Right renal pelvis (tissue), 4 donors: ENCODE measurements at places on chromosomes 12 and 14.
A peak's percentile ranks its signal among the peaks of the same experiment; 100 is the strongest.

GRCh38 chr12:63152321-63152700 is 1.3 kb upstream of the AVPR1A start:
- no peak for DNase-seq

DNA sequence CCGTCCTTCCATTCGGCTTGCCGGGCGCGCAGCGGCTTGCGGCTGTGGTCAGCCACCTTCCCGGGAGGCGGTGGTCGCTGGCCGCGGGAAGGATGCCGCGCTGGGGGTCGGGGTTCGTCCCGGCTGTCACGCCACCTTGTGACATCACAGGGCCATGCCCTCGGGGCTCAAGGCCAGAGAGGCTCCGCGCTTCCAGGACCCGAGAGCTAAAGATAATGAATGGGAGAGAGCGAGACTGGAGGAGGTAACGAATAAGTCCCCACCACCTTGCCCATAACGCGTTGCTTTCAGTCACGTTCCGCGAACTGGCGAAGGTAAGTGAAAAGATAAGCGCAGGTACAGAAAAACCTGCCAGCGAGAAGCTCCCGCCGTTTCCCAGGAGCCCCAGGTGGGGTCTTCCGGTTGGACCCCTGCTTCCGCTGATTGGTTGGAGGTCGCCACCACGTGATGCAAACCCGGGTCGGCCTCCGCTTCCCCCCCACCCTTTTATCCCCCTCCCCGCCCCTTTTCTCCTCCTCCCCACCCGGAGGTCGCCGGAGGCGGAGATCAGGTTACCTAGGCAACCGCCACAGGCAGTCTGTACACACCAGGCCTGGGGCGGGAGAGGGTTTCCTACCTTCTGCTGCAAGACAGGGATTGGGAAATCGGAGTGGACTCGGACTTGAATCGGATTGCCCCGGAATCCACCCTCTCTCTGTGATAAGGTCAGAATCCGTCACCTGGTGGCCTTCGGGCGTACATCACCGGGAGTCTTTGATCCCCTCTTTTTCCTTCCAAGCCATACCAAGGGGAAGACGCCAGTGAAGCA is at the start of gene LRRC9:
Gene LRRC9 (plus strand): TSS at position 575 of the 808 bp plus-strand sequence.
- DNase-seq, result peak; percentile 55

DNA sequence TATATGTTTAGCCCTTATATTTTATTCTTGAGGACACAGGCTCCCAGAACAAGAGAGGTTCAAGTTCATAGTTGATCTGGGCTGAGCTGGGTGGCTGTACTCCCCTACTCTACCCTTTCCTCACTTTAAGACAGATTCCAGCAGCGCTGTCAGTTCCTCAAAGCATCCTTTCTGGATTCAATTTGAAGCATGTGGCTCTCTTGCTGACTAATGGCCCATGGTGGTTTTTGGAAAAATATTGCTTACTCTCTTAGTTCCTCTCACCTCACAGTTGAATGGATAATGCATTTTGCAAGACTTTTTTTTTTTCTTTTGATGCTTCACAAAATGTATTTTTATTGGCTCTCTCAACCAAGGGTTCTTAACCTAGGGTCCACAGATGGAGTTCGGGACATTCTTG is 4.1 kb downstream of the PELI2 start:
- DNase-seq, result no peak

DNA sequence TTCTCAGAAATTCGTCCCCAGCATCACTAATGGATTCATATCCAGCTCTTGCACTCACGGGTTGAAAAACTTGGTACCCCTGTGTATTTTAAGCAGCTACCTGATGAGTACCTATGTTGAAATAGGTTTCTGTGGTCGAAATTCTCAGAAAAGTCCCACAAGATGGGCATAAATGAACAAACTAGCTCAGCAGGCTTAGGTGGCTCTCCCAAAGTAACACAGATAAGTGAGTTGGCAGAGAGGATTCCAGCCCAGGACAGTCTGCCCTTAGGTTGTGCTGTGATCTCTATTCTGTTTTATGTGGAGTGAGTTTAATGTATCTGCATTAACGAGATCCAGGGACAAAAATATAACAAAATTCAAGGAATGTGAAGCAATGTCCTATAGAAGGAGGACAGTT is 92.3 kb downstream of the RGS6 start:
- DNase-seq, result no peak

GRCh38 chr12:31705621-31706020 is 23.2 kb downstream of the AMN1 start:
- no peak for DNase-seq

DNA sequence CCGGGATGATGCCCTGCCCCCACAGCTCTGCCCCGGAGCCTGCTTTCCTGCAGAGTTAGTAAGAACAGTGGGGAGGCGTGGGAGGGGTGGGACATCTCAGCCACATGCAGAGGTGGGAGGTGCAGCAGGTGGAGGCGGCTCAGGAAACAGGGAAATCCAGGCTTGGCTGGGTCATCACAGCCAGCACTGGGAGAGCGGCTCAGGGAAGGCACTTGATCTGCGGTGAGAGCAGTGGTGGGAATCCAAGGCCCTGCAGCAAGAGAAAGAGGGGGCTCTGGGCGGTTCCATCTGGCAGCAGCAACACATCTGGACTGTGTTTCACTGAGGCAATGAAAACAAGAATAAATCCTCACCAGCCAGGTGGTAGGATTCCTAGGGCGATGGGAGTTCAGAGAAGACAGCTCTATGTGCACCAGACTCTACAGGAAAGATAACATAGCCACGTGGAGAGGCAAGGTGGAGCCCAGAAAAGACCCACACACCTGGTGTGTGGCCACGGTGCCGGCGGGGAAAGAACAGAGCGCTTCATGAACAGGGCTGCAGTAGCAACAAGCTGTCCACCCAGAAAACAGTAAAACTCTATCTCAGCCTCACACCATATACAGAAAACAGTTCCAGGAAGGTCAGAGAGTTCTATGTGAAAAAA is 57.6 kb downstream of the CCDC85C start:
- no peak for DNase-seq

DNA sequence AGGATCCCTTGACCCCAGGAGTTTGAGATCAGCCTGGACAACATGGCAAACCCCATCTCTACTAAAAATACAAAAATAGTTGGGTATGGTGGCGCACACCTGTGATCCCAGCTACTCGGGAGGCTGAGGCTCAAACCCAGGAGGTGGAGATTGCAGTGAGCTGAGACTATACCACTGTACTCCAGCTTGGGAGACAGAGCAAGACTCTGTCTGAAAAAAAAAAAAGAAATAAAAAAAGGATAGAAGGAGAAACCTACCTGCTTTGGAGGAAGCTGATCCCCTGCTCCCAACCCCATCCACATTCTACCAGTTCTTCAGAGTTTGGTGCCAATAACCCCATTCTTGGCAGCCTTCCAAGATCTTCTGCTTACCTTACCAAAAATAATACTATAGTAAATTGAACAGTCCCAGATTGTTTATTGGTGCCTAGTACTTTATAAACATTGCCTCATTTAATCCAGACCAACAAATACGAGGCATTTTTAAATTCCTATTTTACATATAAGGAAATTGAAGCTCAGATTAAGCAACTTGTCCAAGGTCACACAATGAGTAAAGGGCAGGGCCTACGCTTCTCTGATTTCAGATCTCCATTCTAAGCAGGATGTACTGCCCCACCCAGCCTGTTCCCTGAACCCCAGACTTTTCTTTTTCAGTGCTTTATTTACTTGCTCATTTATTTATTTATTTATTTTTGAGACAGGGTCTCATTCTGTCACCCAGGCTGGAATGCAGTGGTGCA is 33.2 kb upstream of the FAM222A start:
- DNase-seq, result no peak

DNA sequence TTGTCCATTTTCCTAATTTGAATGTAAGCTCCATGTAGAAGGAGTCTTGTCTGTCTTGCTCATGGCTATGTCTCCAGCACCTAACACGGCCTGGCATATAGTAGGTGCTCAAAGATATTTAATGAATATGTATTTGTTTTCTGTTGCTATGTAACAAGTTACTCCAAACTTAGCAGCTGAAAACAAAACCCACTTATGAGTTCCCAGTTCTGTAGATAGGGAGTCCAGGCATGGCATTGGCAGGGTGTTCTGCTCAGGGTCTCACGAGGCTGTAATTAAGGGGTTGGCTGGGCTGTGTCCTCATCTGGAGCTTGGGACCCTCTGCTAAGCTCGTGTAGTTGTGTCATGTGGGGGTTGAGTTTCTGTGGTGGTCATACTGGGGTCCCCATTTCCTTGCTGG is 106.0 kb downstream of the AACS start:
- DNase-seq, result no peak

GRCh38 chr12:125860672-125861288 is 795.5 kb downstream of the AACS start:
- no peak for DNase-seq

GRCh38 chr12:75452675-75453330 is 27.8 kb upstream of the GLIPR1 start:
- no peak for DNase-seq

- DNase-seq, result no peak
These were observed 20.6 kb upstream of the MYL2 start for GRCh38 chr12:110940933-110941332.

DNA sequence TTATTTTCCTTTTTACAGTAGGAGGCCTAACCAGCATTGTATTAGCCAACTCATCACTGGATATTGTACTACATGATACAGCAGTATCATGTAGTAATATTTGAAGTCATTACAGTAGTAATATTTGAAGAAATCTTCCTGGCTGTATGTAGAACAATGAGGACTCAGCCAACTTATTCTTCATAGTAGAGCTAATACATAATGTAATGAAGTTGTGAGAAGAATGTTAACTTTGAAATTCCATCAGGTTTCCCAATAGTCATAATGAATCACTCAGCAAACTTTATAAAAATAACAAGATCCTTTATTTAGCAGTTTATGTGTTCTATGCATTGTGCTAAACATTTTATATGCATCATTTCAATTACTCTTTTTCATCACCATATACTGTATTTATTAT is 61.8 kb downstream of the LRRK2 start:
- DNase-seq, result no peak

- DNase-seq, result no peak
These were observed 156.3 kb upstream of the FKBP4 start for GRCh38 chr12:2638273-2639019.
